ENCODE measurements at places on chromosomes 5 and 9.

DNA sequence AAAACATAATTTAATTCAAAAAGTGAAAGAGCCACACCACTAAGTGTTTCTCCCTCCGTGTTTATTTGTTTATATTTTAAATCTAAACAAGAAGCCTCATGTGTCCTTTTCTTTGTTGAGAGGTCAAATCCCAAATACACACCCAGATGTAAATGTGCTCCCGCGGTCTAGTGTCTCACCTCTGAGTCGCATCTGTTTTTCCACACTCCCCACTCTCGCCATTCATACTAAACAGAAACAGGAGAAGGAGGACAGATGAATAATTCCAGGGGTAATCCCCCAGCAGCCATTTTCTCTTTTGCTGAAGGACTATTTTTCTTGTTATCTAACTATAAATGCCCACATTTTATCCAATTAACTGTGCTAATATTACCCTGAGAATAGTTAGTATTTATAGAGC is 361.6 kb upstream of the RIOK2 start:
- DNase-seq: no peak

DNA sequence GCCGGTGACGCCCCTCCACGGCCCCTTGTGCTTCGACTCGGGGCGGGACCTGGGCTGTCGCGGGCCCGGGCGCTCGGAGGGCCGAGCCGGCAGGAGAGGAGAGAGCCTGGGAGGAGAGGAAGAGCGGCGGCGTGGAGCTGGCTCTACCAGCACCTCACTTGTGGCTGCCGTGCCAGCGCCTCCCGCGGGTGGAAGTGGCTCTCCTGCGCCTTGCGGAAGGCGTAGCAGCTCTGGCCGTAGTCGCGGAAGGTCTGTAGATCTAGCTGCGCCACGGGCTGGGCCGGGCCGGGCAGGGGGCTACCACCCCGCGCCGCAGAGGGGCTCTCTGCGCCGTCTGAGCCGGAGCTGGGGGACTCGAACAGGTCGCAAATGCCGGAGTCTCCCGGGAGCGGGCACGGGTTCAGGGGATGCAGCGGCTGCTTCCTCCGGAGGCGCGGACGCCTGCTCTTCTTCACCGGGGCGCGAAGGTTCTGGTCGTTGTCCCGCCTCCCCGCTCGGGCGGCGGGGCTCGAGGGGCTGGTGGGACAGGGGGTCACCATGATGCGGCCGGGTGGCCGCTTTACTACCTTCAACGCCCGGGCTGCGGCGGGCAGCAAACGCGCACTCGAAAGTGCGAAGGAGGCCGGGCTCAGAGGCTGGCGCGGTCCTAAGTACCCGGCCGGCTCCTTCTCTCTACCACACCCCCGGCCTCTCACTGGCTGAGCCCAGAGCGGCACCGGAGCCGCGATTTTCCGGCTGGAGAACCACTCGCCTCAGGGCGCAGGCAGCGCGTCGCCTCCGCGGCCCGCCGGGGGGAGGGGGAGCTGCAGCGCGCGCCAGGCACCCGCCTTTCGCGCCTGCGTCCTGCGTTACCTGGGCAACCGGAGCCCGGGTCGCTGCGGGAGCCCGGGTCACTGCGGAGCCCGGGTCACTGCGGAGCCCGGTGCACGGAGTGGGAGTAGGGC is at the start of gene CCNO:
TSS of gene CCNO (minus strand) at position 624 of the 944 bp plus-strand sequence. CDS start at position 539, 85 bp downstream.
- no peak for DNase-seq

GRCh38 chr5:98308960-98309359 is 464.5 kb upstream of the RGMB start:
- no peak for DNase-seq

DNA sequence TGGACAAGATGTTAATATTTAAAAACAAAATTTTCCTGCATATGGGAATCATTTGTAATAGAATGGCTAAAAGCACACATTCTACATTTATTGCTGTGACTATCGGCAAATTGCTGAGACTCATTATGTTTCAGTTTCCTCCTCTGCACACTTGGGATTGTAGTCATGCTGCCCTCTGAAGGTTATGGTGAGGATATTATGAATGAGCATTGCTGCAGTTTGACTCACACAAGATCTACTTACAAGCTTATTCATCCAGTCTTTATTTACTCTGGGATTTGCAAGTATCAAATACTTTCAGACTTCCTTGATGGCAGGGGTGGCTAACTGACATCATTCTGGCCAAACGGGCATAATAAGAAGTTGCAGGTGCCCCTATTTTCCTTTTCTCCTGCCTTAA is 9.5 kb upstream of the NFIL3 start:
- no peak for DNase-seq

DNA sequence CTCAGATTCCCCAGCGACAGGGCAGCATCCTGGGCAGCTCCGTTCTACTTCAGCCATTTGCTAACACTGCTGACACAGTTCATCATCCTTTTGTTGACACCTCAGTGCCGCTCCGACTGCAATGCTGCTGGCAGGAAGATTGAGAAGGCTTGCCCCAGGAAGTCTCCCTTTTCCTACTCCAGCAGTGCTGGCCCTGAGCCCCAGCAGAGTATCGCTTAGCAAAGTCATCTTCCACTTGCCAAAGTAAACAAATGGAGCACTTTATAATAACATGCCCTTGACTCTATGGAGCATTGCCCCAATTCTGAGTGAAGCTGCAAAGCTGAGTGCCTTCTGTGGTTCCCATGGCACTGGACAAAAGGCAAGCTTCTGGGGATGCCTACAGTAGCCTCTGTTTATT is 32.2 kb downstream of the PRLR start:
- no peak for DNase-seq

DNA sequence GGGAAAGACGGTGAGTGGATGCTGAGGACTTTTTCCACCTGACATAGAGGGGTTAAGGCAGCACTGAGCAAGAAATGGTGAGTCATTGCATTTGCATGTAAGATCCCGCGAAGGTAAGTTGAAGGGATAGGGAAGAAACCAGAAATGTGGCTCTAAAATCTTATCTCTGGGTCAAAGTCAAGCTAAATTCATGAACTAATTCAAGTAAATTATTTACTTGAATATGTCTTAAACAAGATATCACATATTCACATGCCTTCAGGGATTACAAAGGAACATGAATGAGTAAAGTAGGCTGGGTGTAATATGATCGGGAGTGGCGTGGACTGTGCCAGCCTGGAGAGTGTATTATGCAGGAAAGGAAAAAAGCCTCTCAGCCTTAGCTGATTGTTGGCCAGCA is 74.4 kb upstream of the EQTN start:
- DNase-seq: no peak

GRCh38 chr5:383621-384020 is 59.4 kb upstream of the EXOC3 start:
- no peak for DNase-seq

DNA sequence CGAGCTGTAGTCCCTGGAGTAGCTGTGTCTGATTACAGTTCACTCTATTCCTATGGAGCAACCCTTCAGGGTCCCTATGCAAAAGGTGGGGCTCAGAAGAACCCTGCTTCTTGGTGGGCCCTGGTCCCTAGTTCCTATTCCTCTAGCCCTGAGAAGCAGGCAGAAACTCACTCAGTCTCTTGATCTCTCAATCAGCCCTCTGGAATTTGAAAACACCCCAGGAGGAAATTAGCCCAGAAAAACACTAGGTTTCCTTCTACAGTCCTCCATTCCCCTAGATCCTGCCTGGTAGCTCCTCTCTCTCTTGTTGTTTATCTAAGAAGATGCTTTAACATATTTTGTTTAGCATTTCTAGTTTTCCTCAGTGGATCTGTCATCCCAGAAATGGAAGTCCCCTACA is 7.6 kb downstream of the RGS3 start:
- no peak for DNase-seq

DNA sequence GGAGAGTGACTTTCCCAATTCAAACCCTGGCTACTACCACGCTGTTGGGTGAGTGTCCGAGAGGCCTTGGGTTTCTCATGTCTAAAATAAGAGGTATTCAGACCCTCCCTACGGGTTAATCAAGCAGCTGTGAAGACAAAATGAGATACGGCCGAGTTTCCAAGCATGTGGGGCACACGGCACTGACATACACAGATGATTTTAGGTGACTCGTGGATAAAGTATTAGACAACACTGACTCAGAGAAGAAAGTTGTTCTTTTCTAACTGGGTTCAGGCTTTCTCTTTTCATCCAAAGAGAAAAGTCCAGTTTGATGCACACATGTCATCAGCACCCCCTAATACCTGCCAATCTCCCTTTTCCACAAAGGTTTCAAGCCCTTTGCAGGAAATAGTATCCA is 15.6 kb downstream of the FOXI1 start:
- DNase-seq: no peak

GRCh38 chr5:75463726-75464125 is 47.7 kb downstream of the CERT1 start:
- DNase-seq: no peak

- DNase-seq: no peak
Measured at GRCh38 chr9:93012963-93013855, 45.3 kb upstream of the SUSD3 start.

GRCh38 chr9:83469722-83470121 is 68.5 kb downstream of the FRMD3 start:
- no peak for DNase-seq

- no peak for DNase-seq
Measured at GRCh38 chr5:24042688-24043087, 535.3 kb downstream of the PRDM9 start.

DNA sequence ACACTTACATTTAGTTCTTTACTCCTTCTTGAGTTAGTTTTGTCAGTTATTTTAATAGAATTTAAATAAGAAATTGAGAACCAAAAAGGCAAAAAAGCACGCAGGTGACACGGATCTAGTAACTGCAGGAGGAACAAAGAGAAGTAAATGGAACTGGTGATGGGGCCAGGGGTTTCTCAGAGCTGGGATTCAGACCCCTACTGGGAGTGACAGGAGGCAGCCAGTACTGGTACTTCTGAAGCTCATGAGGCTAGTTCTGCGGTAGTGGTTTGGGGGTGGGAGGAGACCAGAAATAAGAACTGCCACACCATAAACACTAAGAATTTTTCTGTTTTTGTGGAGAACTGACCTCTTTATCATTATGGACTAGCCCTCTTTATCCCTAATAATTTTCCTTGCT is 48.2 kb downstream of the OXCT1 start:
- DNase-seq: no peak

DNA sequence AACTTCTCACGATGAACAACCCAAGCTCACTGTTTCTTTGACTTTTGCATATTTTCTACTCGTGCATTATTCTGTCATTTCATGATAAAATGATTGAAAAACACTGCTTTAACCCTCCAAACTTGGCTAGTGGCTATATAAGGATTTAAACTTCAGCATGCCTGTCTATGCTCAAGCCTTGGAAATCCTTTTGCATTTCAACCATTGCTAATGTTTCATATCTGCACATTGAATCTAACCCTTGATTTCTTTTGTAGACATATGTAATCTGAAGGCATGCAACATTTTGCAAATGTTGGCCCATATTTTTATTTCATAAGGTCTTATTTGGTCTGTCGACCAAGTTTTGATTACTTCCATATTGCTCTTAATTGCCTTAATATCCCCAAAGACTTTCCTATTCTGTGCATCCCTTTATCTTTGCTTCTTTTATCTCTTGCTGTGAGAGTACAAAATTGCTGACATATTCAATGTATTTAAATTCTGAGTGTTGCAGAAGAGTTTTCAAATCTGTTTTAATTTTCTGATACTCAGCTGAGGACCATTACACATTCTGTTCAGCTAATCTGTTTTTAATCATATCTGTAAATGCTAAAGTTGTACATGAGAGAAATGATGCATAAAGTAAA is 403.7 kb upstream of the ZNF608 start:
- no peak for DNase-seq

DNA sequence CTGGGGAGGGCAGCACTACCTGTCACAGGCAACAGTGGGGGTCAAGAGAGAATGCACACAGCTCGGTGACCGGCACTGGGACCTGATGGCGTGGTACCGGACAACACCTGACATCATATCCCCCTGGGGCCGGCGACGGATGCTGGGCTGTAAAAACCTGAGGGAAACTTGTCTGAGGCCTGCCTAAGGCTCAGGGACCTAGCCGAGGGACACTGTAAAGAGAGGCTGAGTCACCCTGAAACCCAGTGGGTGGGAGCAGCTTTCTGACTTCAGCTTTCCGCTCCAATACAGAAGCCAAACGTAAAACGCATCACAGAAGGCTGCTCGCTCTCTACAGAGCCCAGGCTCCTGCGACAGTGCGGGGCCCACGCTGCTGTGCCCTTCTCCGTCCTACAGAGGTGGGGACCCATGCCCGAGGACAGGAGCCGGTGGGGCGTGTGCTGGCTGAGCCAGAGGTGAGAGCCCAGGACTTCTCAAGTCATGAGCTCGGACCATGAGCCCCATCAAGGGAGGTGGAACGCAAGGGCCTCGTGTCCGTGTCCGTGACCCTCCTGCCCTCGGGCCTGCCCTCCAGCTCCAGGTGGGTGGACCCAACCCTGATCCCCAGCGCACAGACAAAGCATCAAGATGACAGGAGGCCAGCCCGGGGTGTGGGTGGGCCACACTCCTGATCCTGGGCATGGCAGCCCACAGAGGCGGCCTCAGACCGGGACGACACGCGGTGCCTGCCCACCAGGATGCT is 5.3 kb downstream of the RALGDS start:
- DNase-seq: no peak

GRCh38 chr9:110178281-110178680 is 29.7 kb downstream of the C9orf152 start:
- DNase-seq: no peak

DNA sequence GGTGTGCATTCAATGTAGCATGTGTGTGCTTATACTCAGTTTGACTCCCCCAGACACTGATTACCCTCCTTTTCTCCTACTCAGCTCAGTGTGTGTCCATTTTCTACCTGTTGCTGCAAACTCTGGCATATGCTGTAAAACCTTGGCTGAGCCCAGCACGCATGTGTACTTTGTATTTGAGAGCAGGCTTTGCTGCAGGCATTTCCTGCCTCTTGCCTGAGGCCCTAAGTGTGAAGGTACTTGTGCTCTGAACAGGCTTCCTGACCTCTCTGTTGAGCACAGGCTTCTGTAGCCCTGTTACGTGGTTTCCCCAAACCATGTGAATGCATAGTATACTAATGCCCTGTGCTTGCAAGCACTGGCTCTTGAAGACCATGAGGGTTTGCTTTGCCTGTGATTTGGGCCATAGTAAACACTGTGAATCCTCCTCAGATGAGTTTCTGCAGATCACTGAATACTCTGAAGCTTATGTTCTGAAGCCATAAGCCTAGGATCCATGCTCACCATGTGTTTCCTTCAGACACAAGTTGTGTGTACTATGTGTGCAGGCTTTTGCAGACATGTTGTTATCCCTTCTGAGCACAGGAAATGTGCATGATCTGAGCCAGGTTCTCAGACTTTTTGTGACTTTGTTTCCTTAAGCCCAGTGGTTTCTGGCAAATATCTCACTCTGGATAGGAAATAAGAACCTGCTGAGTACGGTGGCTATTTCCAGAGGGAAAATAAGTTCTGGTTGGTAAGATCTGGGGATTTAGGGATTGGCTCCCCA is 124.9 kb upstream of the RUSC2 start:
- DNase-seq: no peak

DNA sequence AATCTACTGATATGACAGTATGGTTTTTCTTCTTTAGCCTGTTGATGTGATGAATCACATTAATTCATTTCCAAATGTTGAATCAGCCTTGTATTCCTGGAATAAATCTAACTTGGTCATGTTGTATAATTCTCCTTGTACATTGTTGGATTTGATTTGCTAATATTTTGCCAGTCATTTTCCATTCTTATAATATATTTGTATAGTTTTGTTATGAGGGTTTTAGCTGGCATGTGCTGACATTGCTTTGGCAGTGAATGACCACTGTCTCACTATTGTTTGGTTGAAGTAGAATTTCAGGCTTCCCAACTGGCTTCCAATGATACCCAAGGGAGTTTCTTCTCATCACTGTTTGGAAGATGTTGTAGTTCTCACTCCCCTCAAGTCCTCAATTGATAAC is 983.0 kb upstream of the PTPRD start:
- no peak for DNase-seq
